ENCODE measurements at places on chromosomes 6 and 20. TPM values are rescaled to one million over a fixed set of nuclear protein-coding genes. Genes with fewer than 3 reads are reported as not detected.

The SEMG1 gene
- not detected for total RNA-seq

The SYNDIG1 gene
- 6.8 TPM for total RNA-seq

DNA sequence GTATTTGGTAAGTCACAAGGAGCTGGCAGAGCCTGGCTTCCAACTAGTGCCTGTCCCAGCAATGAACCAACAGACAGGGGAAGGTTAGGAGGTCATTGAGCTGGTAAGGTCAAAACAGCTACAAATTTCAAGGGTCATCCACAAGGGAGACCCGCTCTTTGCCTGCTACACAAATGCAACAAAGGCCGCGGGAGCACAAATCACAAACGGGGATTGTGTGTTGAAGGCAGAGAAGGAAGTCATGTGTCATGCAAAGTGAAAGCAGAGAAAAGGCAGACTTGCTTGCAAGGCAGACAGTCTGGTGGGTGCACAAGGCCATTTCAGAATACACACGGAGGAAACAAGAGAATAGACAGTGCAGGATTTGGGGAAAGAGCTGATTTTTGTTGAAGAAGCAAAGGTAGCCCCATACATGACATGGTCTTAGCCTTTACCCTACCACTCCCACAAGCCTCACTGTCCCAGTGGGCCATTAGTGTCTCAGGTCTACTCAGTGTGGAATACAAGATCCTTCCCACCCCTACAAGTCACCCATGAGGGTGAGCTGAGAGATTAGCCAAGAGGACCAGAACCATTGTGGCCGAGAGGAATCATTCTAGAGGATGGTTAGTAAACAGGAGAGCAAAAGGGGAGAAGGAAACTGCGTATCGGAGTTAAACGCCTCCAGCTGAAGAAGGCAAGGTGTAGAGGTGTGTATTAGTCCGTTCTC lies 18.1 kb upstream of the SAMHD1 start:
- DNase-seq = no peak
- no peak overlapping the region for H3K4me3 ChIP-seq
- no peaks in the 10 kb centered on the region for H3K27me3 ChIP-seq
- no peaks in the 10 kb centered on the region for H3K4me1 ChIP-seq
- H3K27ac ChIP-seq = no peak overlapping the region

DNA sequence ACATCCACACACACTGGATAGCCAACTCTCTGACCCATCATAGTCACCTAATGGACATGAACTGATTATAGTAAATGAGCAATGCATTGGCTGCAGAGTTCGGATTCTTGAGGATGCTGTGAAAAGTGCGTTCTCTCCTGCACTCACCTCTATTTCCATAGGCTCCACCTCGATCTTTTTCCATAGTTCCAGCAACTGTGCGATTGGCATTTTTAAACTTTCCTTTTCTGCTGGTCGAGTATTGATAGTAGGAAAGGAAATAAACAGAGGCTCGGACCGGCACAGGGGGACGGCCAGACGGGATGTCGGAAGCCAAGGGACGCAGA lies 94.4 kb downstream of the RNASET2 start:
- no peaks in the 10 kb centered on the region for H3K4me1 ChIP-seq
- H3K27me3 ChIP-seq = no peaks in the 10 kb centered on the region
- peak overlapping the region; percentile 45 for H3K4me3 ChIP-seq
- DNase-seq = no peak
- no peaks in the 10 kb centered on the region for H3K36me3 ChIP-seq
- no peak overlapping the region for H3K27ac ChIP-seq

DNA sequence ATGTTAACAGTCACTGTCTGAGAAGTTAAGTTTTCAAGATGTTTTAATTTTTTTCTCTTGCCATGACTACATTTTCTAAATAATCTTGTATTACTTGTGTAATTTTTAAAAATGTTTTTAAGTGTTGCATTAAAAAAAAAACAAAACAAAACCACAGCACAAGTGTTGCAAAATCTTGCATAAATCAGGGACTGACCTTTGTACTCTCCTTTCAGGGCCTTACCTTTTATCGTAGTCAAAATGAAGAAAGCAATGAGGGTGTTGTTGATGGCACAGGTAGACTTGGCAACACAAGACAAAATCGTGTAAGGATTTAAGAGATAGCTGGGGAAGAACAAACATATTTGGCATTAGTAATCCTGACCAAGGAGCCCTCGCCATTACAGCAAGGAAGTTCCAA lies 42.5 kb downstream of the PIGU start:
- no peaks in the 10 kb centered on the region for H3K4me1 ChIP-seq
- no peak for DNase-seq
- no peaks in the 10 kb centered on the region for H3K27me3 ChIP-seq
- H3K27ac ChIP-seq = no peak overlapping the region
- H3K4me3 ChIP-seq = no peak overlapping the region

- no peak overlapping the region for H3K27ac ChIP-seq
- H3K27me3 ChIP-seq = no peaks in the 10 kb centered on the region
- no peak overlapping the region for H3K4me3 ChIP-seq
- DNase-seq = no peak
- no peaks in the 10 kb centered on the region for H3K4me1 ChIP-seq
These were observed 337.8 kb upstream of the DEFB115 start for GRCh38 chr20:30919514-30920188.

DNA sequence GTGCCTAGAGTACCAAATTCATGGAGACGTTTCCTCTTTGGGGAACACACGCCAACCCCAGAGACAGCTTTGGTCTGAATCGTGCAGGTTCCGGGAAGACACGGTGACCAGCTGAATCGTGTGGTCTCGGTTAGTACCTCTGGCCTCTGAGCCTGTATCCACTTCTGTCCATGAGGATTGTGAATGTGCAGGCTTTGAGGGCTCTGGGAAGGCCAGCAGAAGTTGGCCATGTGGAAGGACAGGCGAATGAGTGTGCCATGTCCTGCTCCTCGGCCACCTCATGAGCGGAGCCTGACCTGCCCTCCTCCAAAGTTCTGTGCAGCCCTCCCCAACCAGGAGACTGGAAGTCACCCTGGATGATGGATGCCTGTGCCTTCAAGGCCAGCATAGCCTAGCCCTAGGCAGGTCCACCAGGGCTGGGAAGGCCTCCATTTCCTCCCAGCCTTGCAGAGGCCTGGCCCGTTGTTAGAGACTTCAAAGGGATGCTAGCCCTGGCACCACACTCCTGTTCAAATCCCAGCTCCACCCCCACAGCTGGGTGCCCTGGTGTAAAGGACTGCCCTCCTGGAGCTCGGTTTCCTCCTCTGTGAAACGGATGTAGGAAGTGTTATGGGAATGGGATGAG lies 1.7 kb upstream of the TMEM74B start:
- H3K4me1 ChIP-seq = no peaks in the 10 kb centered on the region
- H3K27ac ChIP-seq = no peak overlapping the region
- H3K36me3 ChIP-seq = no peaks in the 10 kb centered on the region

- no peak overlapping the region for H3K4me3 ChIP-seq
- DNase-seq = no peak
- H3K36me3 ChIP-seq = no peaks in the 10 kb centered on the region
- no peaks in the 10 kb centered on the region for H3K4me1 ChIP-seq
- no peaks in the 10 kb centered on the region for H3K27me3 ChIP-seq
These were observed 109.3 kb downstream of the ADGRG6 start for GRCh38 chr6:142411145-142411544.

DNA sequence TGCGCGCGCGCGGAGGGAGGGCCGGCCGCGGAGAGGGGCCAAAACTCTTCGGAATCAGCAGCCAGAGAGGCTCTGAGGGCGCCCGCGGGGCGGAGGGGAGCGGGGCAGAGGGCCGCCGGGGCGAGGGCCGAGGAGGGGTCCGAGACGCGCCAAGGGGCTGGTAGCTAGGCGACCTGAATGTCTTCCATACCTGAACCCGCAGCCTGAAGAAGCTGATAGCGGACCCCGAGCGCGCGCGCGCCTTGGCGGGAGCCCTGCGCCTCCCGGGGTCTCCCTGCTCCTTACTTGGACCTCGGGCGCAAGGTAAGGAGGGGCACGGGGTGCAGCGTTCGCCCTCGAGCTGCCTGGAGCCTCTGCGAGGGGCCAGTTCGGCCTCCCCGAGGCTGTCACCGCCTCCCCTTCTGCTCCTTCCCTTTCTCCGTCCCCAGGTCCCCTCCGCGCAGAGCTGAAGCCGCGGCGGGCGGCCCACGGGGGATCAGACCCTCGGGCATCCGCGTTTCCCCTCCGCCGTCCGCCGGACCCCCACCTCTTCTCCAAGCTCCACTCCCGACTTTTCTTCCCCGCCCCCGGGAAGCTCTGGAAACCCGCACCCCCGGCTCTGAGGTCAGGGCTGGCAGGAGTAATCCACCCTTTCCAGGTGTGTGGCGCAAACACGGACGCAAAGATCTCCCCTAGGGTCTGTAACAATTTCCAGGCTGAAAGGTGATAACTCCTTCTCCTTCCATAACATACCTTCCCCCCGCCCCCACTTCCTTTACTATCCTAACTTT lies 13.1 kb upstream of the DEK start:
- H3K27me3 ChIP-seq = no peaks in the 10 kb centered on the region
- no peak overlapping the region for H3K4me3 ChIP-seq
- no peak overlapping the region for H3K27ac ChIP-seq

- H3K36me3 ChIP-seq = no peaks in the 10 kb centered on the region
- H3K27ac ChIP-seq = no peak overlapping the region
- H3K4me3 ChIP-seq = no peak overlapping the region
- DNase-seq = no peak
- no peaks in the 10 kb centered on the region for H3K4me1 ChIP-seq
- H3K27me3 ChIP-seq = no peaks in the 10 kb centered on the region
These were observed 136.0 kb upstream of the AHI1 start for GRCh38 chr6:135633573-135633972.

DNA sequence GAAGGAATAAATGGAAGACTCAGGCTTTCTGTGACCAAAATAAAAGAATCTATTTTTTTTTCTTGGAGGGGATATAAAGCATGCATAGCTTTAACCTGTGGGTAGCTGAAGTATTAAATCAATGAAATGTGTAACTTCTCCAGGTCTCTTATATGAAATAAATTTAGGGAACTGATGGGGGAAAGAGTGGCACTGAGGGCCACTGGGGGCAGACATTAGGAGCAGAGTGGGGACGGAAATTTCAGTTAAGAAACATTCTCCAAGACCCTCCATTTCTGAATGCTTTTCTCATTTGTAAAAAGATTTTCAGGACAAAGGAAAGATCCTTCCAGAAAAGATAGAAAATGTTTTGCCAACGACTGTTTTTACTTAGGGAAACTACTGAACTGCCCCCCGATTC lies 131.0 kb downstream of the GPX5 start:
- H3K4me1 ChIP-seq = peaks cover 2% of the 10 kb centered on the region
- DNase-seq = no peak
- no peaks in the 10 kb centered on the region for H3K36me3 ChIP-seq

Measured in ovary (tissue), 10 donors.